ENCODE measurements at places on chromosomes 1 and 21. TPM values are rescaled to one million over a fixed set of nuclear protein-coding genes. Genes with fewer than 3 reads are reported as not detected.

SPRR2E gene
- total RNA-seq: not detected

DRAM2 gene
- 39.6 TPM for total RNA-seq

REN gene
- total RNA-seq: not detected

PRKCZ gene
- total RNA-seq: 0.55 TPM

FCER1G gene
- 0.59 TPM for total RNA-seq

NMNAT1 gene
- 21.6 TPM for total RNA-seq

NUP210L gene
- total RNA-seq: under 0.01 TPM

LCE1D gene
- not detected for total RNA-seq
